Tibial nerve (tissue), 4 donors: ENCODE measurements at places on chromosomes 7 and 10. TPM values are rescaled to one million over a fixed set of nuclear protein-coding genes. Genes with fewer than 3 reads are reported as not detected.

Gene PRF1
- 0.87 TPM for total RNA-seq

GRCh38 chr10:23742368-23742767, 303.5 kb downstream of the OTUD1 start:
- no peak for DNase-seq

GRCh38 chr10:63103971-63104409, 29.1 kb upstream of the NRBF2 start:
- DNase-seq: no peak

DNA sequence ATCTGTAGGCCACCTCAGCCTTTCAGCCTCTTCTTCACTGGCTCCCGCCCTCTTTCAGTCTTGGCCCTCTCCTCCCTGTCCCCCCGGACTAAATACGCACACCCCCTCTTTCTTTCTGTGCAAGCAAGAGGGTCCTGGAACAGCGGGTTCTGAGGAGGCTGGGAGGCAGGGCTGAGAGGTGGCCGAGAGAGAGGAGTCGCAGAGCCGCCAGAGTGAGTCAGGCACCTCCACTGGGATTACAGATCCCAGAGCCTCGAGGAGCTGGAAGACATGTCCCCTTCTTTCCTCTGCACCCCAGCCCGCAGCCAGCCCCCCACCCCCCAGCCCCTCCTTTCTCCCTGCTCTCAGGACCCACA, 182 bp downstream of the CCDC136 start:
- DNase-seq: no peak

Gene GPR26
- not detected for total RNA-seq

DNA sequence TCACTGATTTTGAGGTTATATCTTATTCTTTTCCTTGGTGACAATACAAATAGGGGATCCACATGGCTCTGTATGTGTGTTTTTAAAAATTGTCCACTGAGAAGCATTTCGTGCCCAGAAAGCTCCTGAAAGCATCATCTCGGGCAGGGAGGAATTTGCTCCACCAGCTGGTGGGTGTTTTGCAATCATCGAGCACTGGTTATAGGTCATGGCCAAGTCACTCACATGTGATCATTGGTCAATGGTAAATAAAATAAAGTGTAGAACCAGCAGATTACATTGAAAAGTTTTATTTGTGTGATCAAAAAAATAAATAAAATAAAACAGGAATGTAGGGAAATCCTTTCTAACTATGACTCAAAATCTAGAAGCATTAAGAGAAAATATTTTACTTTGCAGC, 23.0 kb upstream of the SNX13 start:
- DNase-seq: no peak

- DNase-seq: no peak
These were observed 44.6 kb downstream of the HGF start for GRCh38 chr7:81725003-81725811.

- DNase-seq: no peak
These were observed 514.7 kb downstream of the RPS24 start for GRCh38 chr10:78548369-78548768.

DNA sequence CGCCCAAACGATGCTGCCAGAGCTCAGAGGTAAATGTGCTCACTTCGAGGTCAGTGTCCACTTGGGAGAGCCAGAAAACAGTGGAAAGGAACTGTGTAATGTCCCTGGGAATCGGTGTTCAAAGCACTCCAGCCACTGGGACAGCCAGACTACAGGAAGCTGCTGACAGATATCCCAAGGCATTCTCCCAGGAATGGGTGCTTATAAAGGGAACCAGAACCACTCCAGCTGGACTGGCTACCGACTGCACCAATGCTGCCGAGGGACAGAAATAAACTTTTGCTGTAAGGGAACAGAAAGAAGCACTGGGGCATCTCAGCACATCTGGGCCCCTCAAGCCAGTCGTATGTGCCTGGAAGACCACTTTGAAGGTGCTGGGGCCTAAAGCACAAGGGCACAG, 76.7 kb downstream of the ATXN7L1 start:
- no peak for DNase-seq

- no peak for DNase-seq
These were observed 3.0 kb downstream of the VOPP1 start for GRCh38 chr7:55569269-55569663.

Gene PTPN20
- 3.1 TPM for total RNA-seq

DNA sequence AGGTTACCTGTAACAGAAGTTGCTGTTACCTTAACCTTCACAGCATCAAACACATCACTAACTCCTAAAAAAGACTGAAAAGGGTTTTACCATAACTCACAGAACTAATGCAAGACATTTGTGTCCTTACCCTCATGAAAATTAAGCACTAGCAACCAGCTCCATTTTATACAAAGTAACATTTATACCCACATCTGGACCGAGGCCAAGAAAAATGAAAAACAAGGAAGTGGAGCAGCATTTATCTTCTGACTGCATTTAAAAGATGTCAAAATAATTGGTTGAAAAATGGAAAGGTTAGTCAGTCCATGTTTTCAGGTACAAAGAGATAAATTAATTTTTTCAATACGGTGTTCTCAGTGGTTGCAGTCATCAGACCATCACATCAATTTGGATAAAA, 3.1 kb upstream of the RBP4 start:
- no peak for DNase-seq

Gene COA1
- 74.1 TPM for total RNA-seq

DNA sequence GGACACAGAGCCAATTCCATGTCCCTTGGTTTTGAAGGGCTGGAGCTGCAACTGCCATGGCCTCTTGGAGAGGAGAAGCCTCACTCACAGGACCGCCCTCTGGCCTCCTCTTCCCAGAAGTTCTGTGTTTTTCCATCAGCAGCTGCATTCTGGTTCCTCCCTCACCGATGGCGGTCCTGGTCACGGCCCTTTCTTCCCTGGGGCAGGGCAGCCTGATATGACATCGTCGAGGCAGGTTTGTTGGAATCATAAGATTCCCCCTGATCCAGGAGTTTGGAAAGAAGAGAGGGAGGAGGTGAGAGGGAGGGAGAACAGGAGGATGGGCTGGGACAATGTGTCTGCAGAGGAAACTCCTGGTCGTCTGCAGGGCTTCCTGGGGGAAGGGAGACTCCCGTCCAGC, 82.7 kb upstream of the PDZD8 start:
- no peak for DNase-seq

Gene NCF1
- 3.5 TPM for total RNA-seq

- DNase-seq: peak; percentile 99
These were observed 25.8 kb downstream of the KCTD7 start for GRCh38 chr7:66654275-66655112.

Gene DYNC1I1
- total RNA-seq: 5.5 TPM

GRCh38 chr7:92609921-92610518, 19.8 kb upstream of the FAM133B start:
- DNase-seq: no peak

- no peak for DNase-seq
These were observed 352.8 kb downstream of the KCNMA1 start for GRCh38 chr10:77284797-77285196.

Gene CYP26C1
- 2.2 TPM for total RNA-seq

GRCh38 chr10:18474118-18474455, 177.3 kb downstream of the NSUN6 start:
- DNase-seq: no peak

GRCh38 chr10:124621637-124622036, 122.5 kb downstream of the FAM53B start:
- DNase-seq: no peak

- no peak for DNase-seq
These were observed 253.7 kb upstream of the SORCS1 start for GRCh38 chr10:107418085-107418806.

- no peak for DNase-seq
These were observed 6.5 kb downstream of the PDK4 start for GRCh38 chr7:95589766-95590165.
